Tibial nerve (tissue), 4 donors: ENCODE measurements at places on chromosomes 11 and 22.

- DNase-seq, result no peak
Observed at GRCh38 chr11:60984149-60984548, 12.7 kb downstream of the CD6 start.

DNA sequence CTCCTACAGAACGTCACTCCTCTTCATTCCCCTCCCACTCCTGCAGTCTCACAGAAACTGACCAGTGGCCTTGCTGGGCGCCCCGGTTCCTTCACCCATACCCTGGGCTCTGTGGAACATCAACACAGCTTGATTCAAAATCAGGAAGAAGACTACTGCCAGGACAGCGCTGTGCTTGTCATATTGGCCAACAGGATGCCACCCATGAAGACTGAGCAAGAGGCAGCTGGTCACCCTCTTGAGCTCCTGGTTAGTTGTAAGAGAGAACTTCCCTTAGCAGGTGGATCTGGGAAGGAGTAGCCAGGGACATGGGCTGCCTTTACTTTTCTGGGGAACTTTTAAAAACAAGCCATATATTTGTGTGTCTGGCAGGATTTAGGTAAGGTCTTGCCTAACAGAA lies 110.4 kb upstream of the TIMP3 start:
- no peak for DNase-seq

GRCh38 chr22:50200461-50201190 lies at the start of gene SELENOO:
TSS of gene SELENOO (plus strand) at chr22:50201011. CDS start at chr22:50201037, 26 bp downstream.
- peak; percentile 82 for DNase-seq

GRCh38 chr22:44200451-44200850 lies 19.7 kb downstream of the PARVG start:
- DNase-seq, result no peak

- DNase-seq, result no peak
Observed at GRCh38 chr22:45251825-45252224, 11.1 kb upstream of the KIAA0930 start.

GRCh38 chr11:95456714-95457491 lies 225.9 kb upstream of the SESN3 start:
- DNase-seq, result no peak

DNA sequence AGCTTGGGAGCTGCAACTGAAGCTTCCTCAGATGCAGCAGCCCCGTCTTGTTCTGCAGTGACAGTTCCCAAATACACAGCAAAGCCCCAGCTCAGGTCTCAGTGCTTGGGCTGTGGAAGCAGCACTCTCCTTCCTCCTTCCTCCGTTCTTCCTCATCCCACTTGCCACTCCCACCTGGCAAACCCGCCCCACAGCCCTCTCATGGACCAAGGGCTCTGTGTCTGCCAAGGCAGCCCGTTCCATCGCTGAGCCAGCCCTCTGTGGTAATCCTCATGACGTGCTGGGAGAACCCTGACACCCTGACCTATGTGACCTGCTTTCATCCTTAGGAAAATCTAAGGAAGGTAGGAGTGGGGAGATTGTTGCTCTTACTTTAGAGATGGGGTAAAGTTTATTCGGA lies 157.0 kb downstream of the DSCAML1 start:
- no peak for DNase-seq

DNA sequence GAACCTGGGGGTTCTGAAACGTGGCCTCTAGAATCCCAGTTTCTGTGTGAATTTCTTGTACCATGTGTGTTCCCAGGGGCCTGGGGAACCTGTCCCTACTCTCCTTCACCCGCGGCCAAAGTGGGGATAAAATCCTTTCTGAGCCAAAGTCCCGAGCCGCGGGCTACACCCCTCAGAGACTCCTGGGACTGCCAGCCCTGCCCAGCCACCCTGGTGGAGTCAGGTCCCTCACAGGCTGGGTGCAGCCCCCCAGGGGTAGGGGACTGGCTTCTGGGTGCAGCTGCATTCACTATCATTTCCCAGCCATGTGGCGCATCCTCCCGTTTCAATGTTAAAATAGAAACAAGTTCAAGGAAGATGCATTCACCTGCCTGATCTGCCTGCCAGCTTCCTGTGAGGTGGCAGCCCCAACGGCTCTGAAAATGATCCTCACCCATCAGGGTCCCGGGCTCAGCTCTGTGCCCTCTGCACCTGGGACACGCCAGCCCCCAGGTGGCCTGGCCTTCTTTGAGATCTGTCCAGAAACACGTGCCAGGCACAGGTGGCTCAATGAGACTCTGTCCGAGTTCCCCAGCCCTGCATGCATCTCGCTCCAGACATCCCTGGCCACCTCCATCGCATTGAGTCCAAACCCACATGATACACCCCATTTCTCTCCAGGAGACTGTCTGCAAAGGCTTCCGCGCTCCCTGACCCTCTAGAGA lies 338.8 kb downstream of the CTTN start:
- no peak for DNase-seq

DNA sequence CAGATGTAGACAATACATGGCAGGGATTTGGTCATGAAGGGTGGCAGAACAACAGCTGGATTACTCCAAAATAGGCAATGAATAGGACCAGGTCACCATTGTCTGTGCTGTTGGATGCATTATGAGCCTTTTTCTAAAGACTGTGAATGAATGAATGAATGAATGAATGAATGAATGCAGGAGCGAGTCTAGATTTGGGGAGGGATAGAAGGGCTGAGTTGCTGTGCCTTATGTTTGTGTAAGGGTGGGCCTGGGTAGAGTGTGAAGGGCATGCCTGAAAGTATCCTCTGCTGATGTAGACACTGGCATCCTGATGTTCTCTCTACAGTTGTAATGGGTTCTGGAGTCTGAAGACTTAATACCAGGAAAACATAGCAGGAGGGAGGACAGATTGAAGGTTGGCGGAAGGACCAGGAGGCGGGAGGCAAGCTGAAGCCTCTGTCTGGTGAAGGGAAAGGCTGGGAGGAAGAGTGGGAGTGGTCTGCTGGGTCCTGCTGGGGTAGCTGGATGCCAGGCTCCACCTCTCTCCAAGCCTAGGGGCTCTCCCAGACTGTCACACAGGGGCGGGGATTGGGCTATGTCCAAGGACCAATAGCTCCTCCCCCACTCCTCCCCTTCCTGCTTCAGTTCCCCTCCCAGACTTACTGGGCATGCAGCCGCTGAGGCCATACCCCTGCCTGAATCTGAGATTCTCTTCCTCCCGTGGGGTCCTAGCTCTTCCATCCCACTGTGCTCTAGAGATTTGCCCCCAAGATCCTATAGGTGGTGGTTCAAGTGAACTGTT lies 4.8 kb downstream of the TRIM3 start:
- peak; percentile 90 for DNase-seq

DNA sequence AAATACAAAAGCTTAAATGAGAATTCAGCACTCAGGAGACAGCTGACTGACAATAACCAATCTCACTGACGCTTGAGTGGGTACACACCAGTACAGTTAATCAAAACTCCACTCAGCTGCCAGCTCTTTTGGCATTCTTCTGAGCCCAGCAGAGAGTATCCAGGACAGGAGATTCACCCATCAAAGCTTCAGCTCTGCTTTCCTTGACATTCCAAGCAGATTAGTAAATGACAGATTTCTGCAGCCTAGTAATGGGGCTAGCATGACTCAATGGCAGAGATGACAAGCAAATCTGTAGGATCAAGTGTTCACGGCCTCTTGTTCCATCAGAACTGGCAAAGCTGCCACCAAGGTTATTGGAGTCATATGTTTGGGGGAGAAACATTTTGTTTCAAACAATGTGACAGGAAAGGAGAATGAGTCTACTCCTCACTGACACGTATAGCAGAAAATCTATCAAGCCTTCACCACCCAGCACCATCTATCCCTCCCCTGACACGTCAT lies 420.0 kb downstream of the DYNC2H1 start:
- no peak for DNase-seq

DNA sequence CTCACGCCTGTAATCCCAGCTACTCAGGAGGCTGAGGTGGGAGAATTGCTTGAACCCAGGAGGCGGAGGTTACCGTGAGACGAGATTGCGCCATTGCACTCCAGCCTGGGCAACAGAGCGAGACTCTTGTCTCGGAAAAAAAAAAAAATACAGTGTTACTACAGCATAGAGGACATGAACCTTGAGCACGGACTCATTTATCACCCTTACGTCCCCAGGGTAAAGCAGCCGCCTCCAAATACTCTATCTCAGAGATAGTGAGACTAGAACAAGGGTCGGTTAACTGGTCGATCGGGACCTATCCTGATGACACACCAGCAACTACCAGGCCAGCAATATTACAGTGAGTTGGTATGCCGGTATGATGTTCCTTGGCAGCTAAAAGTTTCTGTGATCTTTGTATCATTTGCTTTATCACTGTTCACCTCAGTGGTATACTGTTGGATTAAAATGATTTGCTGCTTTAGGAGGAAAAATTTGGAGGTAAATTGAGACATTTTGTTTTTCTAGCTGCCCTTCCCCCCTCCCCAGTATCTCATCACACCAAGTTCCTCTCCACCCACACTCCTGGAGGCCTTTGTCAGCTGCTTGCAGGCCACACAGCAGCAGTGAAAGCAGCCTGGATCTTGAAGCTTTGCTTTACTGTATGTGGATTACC lies 7.0 kb upstream of the SIDT2 start:
- no peak for DNase-seq

DNA sequence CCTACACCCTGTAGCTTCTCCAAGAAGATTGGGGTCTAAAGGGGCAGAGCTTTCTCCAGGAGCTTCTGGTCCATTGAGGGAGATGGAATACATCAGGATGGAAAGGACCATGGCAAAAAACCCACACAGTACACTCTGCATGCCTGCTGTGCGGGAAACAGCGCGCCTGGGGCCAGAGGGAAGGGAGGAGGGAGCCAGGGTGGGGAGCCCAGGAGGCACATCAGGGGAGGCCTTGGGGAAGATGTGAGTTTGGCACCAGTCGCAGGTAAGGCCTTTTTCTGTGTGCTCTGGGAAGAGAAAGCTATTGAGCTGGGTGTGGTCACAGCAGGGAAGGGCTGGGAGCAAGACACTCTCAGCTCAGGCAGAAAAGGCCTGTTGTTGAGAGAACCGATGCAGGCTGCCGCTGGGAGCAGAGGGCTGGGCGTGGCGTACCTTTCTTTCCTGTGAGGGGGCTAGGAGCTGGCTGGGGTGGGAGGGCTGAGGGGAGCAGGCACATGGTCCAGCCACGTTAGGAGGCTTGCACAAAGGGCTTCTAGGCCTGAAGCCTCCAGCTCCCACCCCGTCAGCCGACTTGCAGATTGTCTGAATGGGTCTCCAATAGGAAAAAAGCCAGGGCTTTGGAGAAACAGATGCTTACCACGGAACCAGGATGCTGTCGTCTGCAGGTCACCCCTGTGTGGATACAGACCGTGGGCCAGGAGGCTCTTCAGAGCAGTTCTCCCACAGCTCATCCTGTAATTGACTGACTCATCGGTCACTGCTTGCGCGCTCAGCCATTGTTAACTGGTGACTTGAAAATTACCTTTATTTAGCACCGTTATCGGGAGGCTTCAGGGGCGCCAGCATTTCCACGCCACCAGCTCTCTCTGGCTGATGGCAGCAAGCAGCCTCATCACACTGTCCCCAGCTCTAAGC lies 237.3 kb downstream of the ST3GAL4 start:
- no peak for DNase-seq

DNA sequence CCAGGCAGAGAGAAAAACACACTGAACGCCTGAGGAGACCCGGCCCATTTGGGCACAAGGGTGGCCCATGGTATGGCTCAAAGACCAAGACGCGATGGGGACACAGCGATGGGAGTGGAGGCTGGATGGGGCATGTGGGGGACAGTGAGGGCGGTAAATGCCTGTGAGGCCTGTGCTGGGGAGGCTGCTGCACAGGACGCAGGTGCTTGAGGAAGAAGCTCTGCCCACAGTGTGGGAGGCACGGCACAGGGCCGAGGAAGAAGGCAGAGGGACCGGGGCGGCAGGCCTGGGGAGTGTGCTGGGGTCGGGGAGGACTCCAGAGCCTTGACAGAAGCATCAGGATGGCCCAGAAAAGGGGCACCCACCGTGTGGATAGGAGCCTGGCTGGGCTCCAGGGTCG lies 75.9 kb upstream of the WNT11 start:
- DNase-seq, result no peak

DNA sequence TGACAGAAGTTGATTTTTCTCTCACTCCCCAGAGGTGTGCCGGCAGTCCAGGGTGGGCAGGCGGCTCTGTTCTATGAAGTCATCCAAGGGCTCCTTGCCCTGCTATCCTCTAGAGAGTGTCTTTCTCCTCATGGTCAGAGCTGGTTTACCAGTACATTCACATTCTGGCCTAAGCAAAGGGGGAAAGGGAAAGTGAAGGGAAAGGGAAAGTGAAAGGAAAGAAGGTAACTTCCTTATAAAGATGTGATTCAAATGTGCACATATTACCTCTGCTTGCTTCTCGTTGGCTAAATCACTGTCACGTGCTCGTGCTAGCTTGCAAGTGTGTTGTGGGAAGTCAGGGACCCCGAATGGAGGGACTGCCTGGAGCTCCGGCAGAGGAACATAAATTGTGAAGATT lies 2.9 kb upstream of the HTATIP2 start:
- DNase-seq, result no peak

- DNase-seq, result no peak
Observed at GRCh38 chr22:42613872-42614301, 796 bp downstream of the POLDIP3 start.

DNA sequence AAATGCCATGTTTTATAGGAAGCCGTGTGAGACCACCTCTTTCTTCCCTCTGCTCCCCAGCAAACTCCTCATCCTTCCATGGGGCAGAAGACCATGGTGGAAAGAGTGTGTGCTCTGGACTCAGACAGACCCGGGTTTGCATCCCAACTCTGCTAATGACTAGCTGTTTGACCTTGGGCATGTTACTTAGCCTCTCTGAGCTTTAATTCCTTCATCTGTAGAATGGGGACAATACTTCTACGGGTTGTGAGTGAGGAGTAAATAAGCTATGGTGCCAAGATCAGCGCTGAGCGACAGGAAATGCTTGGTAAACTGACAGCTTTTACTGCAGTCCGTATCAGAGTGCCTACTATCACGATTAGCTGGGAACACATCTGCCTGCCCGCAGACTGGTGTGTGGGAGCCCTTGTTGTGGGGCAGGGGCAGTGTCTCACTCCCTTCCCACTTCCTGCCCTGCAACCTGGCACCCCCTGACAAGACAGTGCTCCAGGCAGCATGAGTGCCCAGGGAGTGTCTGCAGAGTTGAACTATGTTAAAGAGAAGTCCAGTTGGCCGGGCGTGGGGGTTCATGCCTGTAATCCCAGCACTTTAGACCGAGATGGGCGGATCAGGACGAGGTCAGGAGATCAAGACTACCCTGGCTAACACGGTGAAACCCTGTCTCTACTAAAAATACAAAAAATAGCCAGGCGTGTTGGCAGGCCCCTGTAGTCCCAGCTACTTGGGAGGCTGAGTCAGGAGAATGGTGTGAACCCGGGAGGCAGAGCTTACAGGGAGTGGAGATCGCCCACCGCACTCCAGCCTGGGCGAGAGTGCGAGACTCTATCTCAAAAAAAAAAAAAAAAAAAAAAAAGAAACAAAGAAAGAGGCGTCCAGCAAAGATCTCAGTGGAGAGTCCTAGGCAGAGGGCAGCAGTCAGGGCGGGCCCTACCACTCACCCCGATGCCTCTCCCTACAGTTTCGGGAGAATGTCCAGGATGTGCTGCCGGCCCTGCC lies 2.2 kb downstream of the SEC14L2 start:
- DNase-seq, result no peak
